ENCODE measurements at places on chromosomes 2 and 18.

- no peak for DNase-seq
Observed at GRCh38 chr2:161039071-161039470, 121.2 kb upstream of the TANK start.

- DNase-seq, result no peak
Observed at GRCh38 chr2:96726131-96726530, 13.7 kb downstream of the LMAN2L start.

DNA sequence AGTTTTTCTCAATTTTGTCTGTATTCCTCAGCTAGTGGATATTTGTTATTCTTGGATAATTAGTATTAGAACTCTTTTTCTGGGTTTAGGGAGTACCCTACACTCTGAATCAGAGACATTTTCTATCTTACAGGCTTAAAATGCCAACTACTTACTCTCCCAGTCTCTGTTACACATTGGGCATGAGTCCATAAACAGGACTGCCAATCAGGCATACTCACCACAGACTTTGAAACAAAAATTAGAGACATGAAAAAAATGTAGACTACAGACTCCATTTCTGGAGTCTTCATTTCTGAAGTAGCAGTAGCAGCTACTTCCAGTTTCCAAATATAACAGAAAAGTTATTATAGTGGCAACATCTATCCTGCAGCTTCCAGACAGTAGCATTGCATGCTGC lies 279.7 kb downstream of the MBD5 start:
- DNase-seq, result peak; percentile 2

GRCh38 chr2:38619458-38620164 lies 16.9 kb upstream of the HNRNPLL start:
- peak; percentile 59 for DNase-seq

- no peak for DNase-seq
Observed at GRCh38 chr18:58896268-58896667, 31.6 kb downstream of the ZNF532 start.

- no peak for DNase-seq
Observed at GRCh38 chr18:52183107-52183506, 156.9 kb upstream of the DCC start.

GRCh38 chr2:190119257-190119656 lies 56.7 kb upstream of the MSTN start:
- peak; percentile 21 for DNase-seq

DNA sequence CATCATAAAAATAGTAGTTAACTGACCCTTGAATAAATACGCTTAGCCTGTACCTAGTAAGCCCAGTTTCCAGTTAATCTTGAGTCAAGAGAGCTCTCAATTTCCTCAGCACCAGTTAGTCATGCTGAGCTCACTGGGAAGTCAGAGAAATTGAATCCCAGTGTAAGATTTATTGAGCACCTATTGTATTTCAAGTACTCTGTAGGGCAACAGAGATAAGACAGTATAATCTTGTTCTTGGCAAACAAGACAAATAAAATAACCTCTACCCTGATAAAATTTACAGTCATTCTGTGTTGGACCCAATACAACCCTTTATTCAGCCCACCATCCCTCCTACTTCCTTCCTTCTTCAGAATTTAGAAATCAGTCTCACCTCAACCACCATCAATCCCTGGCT lies 71.9 kb upstream of the NRP2 start:
- DNase-seq, result peak; percentile 60

- no peak for DNase-seq
Observed at GRCh38 chr2:31240381-31241365, 6.7 kb downstream of the EHD3 start.

DNA sequence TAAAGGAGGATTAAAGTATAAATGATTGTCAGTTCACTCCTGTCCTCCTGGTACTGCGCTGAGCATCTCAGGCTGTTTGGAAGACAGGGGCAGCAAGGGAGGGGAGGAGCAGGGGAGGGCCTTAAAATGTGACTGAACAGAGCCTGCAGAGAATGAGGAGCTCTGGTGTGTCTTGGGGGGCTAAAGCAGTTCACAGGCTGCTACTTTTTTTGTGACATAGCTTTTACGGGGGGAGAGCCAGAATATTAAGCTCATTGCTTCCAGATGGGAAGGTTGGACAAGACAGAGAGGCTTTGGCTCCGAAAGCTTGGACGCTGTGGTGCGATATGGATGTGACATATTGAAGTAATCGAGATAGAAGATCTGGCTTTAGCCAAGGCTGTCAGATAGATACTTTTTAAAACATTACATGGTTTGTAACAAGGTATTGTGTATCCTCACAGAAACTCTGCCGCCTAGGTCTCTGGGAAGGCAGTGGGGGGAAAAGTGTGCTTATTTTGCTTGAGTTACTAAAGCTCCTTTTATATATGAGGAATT lies 40.5 kb downstream of the RDH14 start:
- no peak for DNase-seq

DNA sequence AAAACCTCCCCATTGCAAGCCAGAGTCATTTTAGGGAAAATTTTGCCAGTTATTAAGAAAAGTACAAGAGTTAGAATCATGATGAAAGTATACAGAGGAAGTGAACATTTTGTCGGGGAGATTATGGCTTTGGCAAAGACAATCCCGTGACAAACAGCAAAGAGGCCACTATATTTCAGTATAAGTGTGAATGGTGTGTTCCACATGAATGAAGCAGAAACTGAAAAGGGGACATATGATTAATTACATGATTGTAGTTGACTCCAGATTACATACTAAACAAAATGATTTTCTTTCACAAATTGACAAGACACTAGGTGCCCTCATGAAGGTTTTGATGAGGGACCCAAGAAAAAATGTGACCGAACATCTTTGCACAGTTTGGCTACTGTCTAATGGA lies 42.0 kb downstream of the SP140 start:
- DNase-seq, result no peak

DNA sequence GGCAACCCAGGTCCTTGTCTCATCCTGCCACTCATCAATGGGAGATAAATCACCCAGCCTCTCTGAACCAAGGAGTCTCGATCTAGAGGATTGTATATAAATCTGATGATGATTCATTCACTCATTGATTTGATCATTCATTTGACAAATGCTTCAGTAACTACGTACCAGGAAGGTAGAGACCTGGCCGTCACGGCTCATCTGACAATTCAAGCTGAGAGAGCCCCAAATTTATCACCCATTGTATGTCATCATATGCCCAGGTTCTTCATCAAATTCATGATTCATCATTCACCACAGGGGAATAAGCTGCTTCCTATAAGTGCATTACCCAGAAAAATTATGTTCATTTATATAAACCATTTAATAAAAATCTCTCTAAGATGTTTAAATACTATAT lies 116.9 kb downstream of the FAM161A start:
- peak; percentile 17 for DNase-seq

- no peak for DNase-seq
Observed at GRCh38 chr2:67694445-67694844, 297.3 kb downstream of the ETAA1 start.

DNA sequence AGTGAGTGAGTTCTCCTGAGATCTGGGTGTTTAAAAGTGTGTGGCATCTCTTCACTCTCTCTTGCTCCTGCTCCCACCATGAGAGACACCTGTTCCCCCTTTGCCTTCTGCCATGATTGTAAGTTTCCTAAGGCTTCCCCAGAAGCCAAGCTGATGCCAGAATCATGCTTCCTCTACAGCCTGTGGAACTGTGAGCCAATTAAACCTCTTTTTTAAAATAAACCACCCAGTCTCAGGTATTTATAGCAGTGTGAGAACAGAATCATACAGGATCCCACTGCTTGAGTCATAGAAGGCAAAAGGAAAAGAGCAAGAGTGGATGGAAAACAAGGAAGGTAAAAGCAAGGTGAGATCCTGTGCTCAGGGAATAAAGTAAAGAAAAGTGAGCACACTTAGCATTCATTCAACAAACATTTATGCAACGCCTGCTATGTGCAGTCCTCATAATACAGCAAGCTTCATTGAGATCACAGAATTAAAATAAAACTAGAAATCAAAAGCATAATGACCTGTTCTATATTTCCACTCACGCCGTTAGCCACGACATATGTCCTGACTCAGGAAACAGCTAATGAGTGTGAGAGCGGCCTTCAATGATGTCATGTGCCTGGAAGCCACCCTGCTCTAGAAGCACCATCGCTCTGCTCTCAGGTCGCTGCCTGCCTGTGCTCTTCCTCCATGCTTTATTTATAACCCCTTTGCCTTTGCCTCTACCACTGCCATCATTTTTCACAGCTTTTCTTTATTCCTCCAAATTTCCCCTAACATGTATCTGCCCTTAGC lies 11.3 kb upstream of the COPS8 start:
- DNase-seq, result no peak

- DNase-seq, result no peak
Observed at GRCh38 chr2:151882786-151883445, 54.7 kb upstream of the ARL5A start.

DNA sequence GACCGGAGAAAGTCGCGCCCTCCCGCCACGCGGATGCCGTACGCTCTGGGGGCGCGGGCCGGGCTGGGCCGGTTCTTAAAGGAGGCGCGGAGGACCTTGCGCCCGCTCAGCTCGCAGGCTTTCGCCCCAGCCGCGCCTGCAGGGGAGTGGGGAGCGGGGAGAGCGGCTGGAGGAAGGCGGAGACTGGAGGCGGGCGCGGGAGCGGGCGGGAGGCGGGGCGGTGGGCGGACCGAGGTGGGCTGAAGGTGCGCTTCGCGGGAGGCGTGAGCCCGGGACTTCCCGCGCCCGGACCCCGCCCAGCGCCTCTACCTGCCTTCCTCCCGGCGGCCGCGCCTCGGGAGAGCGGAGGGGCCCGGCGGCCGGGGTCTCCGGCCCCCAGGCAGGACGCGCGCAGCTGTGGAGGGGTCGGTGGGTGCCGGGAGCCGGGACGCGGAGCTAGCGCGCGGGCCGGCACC lies at the start of gene ADRA2B:
Gene ADRA2B, minus strand, starts transcription at position 148 of the 455 bp plus-strand sequence. CDS start 422 bp downstream, outside the sequence.
- no peak for DNase-seq

GRCh38 chr18:61771861-61772260 lies 120.9 kb downstream of the RNF152 start:
- no peak for DNase-seq

DNA sequence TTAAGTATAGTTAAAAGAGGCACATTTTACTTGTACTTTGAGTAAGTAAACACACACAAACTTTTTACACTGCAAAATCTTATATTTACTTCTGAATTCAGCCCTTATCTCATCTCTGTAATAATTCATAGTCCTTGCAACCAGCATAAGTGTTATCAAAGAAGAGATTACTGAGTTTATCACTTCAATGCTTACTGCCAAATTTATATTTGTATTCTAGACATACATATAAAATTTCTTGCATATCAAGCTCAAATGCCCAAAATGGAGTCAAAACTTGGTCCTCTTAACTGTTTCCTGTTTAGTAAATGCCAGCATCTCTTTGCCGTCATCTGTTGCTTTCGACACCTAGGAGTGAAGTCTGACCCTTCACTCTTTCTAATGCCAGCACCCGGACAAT lies 21.1 kb upstream of the KCNJ3 start:
- no peak for DNase-seq

DNA sequence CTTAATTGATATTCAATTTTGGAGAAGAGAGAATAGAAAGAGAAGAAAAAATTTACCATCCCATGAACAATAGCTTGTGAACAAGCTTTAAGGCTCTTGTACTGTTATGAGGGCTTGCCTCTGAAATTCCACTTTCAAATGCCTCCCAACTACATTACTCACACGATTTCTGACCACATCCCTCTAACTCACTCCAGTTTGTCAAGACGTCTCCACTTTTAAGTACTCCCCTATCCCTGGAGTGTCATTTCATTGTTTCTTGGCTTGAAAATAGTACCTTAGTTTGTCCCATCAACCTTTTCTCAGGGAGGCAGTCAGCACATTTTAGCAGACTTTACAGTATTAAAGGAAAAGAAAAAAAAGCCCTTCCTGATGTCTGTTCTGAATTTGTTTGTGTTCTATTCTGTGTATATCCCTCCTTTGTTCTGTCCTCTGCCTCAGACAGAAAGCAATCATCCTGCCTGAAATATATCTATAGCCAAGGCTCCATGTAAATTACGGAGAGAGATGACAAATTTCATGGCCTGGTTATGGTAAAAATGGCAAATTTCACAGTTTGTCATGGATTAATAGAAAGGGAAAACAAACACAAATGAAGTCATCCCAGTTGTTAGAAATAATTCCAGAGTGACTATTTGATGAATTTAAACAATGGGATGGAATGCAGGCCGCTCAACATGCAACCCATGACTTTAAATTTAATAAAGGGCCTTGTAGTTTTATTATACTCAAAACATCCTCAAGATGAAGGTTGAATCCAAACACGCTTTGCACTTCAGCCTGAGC lies 228.8 kb downstream of the ETAA1 start:
- DNase-seq, result peak; percentile 88

GRCh38 chr2:150792780-150793300 lies 305.4 kb upstream of the RND3 start:
- DNase-seq, result no peak

GRCh38 chr2:182831101-182831500 lies 35.3 kb downstream of the FRZB start:
- peak; percentile 36 for DNase-seq

DNA sequence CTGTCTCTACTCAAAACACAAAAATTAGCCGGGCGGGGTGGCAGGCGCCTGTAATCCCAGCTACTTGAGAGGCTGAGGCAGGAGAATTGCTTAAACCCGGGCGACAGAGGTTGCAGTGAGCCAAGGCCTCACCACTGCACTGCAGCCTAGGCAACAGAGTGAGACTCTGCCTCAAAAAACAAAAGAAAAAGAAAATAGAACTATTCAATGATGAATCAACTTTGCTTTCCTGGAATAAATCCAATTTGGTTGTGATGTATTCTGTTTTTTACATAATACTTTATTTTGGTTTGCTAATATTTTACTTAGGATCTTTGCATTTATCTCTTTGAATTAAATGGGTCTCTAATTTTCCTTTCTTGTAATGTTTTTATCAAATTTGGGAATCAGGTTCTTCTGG lies 86.3 kb upstream of the MBOAT2 start:
- DNase-seq, result peak; percentile 45

DNA sequence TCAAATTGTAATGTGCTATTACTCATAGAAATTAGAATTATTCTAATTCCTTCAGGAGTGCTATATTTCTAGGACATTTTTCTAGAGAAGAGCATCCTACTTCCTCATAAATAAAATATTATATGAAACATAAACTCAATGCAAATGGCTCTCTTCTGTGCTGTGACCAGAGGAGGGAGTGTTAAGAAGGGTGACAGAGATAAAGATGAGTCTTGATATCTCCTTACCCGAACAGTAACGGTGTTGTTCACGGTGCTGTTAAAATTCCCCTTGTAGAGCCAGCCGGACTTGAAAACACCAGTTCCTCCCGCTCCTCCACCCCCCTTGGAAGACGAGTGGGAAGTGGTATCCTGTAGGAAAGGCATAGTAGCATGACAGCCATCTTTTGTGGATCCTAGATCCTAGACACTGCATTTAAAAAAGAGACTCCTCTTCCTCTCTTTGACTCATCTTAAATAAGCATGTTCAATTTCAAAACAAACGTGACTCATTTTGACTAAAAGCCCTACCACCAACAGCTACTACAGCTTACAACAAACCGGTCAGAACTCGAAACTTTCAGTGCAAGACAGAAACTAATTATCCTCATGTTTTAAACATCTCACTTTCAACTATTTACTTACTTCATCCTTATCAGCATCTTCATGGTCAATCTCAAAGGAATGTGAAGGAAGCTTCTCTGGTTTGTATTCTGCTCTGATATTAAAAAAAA lies 156.3 kb downstream of the DOCK10 start:
- DNase-seq, result peak; percentile 92

- no peak for DNase-seq
Observed at GRCh38 chr18:23712445-23712844, 23.2 kb downstream of the LAMA3 start.

All from fibroblast of mammary gland (primary cell).